ENCODE measurements at places on chromosomes 12 and 14.

GRCh38 chr12:12198124-12198523, 68.7 kb downstream of the LRP6 start:
- DNase-seq: no peak

DNA sequence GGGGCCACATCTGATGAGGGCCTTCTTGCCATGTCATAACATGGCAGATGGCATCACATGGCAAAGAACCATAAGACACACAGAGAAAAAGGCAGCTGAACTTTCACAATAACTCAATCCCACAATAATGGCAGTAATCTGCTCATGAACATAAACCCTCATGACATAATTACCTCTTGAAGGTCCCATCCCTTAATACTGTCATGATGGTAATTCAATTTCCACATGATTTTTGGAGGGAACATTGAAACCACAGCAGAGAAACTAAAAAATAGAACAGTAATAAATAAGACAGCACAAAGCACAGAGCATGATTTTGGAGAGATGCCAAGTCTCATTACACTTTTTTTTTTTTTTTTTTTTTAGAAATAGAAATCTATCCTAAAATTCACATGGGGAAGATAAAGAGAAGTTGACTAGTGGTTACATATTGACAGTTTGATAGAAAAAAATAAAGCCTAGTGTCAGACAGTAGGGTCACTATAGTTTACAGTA, 61.8 kb upstream of the ATF7IP start:
- no peak for DNase-seq

DNA sequence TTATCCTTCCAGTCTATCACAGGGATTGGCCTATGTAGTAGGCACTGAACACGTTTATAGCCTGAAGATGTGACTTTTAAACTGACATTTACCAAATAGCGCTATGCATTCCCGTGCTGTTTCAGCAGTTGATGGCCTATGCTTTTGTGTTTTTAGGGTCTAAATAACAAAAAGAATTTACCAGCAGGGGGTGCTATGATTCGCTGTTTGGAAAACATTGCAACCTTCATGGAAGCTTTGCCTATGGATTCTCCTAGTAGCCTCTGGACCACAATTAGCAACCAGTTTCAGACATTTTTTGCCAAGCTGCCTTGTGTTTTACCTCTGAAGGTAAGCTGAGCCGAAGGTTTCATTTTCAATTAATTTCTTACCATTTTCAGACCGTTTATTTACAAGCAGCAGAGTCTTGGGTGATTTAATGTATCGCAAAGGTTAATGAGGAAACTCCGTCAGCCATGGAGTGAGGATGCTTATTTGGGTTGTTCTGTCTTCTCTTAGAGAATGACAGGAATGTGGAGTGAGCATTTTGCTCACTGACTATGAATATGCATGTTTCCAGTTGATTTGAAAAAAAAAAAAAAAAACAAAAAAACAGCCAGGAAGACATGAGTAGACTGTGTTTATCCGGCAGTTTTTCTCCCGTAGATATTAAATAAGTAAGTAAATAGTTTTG, 133.1 kb downstream of the PRIMA1 start:
- DNase-seq: peak; percentile 49

DNA sequence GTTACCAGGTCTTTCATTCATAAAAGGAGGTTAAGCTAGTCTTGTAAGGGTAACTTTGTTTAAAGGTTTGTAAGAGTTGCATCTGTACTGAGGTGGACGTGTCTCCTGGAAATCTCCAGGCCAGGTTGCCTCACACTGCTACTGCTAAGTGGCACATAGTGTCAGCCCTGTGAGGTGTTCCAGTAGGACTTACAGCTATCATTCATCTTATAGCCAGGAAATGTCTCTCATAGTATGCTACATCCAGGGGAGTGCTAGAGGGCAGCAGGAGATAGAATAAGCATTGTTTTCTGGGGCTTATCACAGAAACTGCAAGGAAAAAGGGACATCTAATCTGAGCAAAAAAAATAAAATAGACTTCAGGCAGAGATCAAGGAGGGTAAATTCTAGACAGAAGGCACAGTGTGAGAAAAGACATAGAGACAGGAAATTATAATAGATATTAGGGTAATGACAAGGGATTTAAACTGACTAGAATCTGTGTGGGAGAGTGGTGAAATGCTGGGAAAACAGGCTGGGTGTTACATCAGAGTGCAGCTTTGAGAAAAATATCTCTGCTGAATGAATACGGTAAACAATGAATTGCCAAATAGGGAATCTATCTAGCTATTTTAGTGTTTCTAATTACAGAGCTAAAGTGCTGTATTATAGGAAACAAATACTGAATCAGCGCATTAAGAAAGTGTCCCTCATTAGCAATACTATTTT, 205.1 kb upstream of the ABCD2 start:
- no peak for DNase-seq

DNA sequence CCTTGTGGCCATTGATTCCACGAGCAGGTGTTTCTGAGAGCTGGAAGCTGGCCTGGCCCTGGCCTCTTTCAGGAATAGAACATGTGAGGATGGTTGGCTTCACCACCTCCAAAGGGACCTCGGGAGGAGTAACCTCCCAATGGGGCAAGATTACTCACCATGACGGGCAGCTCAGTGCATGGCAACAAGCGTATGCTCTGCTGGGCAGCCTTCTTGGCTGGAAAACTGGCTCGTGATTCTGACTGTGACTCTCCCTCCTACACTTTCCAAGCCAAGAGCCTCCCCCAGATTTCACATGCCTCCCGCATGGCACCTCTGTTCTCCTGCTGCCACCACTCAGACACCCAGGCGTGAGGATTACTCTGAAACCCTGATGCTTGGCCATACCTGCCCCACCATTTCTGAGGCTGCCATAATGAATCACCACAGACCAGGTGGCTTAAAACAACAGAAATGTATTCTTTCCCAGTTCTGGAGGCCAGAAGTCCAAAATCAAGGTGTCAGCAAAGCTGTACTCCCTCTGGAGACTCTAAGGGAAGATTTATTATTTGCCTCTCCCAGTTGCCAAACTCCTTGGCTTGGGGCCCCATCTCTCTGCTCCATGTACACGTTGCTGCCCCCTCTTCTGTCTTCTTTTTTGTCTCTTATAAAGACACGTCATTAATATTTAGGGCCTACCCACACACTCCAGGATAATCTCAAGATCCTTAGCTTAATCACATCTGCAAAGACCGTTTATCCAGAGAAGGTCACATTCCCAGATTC, 215.9 kb downstream of the CHST11 start:
- no peak for DNase-seq

DNA sequence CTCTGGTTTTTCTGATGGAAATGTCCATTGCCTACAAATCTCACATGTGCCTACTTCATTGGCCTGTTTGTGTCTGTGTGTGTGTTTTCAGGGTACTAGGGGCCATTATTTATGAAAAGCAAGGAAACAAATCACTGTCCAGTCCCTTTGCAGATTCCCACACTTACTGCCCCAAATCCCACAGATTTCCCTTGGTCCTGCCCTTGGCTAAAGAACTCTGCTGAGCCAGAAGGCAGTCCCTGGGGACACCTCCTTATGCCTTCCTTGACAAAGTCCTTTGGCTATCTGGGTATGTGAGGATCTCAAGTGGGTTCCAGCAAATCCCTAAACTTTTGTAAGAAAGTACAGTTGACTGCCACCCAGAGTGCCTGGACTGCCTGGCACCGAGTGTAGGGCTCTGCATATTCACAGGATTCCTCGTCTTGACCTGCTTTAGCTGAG, 388.1 kb downstream of the BCAT1 start:
- DNase-seq: no peak

DNA sequence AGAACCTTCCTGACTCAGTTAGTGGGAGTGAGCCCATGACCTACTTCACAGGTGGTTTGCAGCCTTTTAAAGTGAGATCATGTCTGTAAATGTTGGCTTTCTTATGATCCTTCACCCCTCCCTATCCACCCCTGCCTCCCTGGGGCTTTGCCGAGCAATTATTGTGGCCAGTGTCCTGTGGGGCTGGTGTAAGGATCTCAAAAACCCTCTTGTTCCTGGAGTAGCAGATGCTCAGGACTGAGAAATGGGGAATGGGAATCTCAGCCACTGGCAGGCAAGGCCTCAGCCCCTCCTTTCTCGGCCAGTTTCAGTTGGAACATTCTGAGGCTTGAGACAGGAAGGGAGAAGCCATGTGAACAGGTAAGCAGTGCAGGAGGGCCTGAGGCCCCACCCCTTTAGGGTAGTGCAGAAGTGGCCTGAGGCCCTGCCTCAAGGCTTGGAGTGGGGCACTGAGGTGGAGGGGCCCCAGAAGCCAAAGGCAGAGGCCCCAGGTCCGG, 53.8 kb downstream of the PLEKHG3 start:
- DNase-seq: no peak

DNA sequence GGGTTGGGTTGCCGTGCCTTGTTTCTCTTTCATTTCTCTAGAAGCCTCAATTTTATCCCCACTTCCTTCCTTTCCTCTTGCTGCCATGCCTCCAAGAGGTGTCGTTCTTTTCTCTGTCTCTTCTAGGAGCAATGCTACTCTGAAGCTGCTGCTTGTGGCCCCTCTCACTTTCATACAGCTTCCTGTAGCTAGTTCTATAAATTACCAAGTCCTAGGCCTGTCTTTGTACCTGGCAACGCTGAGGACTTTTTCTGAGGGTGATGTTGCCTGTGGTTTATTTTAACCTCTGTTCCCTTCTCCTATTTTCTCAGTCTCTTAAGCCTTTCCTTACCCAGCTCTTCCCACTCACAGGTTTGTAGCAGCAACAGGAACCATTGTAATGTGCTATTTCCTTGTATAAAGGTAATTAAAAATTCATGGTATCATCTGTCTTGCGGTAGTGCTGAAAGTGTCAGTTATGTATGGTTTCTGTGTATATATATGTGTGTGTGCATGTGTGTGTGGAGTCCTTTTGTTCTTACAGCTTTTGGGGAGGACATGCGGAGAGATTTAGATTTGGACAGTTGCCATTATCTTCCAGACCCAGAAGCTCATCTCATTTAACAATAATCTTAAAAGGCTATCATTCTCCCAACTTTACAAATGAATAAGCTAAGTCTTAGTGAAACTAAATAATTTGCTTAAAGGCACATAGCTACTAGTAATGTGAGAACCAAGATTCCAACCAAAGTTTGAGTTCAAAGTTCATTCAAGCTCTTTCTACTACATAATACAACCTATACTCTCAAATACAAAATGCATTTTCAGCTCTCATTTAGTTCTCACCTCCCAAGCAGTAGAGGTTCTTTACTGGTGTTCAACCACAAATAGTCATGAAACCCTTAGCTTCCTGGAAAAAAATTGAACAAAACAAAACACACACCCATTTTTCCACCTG, 43.8 kb downstream of the DDHD1 start:
- no peak for DNase-seq

DNA sequence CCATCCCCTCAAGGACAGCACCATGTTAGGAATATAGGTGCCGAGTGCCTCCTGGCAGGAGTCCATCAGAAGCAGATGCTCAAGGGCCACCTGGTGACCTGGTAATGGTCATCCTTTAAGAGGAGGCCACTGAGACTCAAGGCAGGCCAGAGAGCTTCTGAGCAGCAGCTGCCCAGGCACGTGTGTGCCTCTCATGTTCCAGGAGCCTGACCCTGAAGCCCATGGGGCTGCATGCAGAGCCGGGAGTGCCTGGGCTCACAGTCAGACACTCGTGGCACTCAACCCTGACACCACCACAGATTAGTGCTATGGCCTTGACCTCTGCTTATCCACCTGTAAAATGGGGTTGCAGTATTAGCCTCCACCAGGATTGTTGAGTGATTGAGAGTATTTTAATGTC, 45.6 kb downstream of the C14orf132 start:
- DNase-seq: peak; percentile 74

DNA sequence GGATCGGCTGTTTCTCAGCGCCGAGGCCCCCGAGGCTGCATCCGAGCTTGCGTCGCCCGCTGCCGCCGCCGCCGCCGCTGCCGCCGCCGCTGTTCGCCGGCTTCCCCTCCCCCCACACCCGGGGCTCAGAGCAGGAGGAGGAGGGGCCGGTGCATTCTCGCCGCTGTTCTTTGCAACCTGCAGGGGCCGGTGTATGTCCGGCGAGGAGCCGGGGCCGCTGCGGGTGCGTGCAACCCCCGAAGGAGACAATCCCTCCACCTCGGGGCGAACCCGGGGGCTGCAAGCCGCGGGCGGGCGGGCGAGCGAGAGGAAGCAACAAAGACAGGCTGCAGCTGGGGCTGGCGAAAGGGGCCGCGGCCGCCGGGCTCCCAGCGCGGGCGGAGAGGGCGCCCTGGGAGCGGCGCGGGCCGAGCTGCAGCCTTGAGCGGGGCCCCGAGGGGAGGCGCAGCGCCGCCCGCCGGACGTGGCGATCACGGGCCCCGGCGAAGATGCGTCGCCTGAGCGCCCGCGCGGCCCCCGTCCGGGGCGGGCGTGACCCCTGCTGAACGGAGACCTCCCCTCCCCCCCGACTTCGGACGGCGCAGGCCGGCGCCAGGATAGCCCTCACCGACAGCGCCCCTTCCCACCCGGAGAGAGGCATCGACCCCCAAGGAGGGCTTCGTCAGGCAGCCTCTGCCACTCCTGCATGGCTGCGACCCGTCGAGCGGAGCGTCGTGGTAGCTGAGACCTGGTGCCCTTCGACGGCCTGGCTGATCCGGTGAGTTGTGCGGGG, 702 bp downstream of the FAM222A start:
- peak; percentile 31 for DNase-seq

GRCh38 chr14:50516091-50516490, 16.3 kb downstream of the MAP4K5 start:
- no peak for DNase-seq

GRCh38 chr12:40336573-40337199, 111.9 kb downstream of the LRRK2 start:
- DNase-seq: no peak

DNA sequence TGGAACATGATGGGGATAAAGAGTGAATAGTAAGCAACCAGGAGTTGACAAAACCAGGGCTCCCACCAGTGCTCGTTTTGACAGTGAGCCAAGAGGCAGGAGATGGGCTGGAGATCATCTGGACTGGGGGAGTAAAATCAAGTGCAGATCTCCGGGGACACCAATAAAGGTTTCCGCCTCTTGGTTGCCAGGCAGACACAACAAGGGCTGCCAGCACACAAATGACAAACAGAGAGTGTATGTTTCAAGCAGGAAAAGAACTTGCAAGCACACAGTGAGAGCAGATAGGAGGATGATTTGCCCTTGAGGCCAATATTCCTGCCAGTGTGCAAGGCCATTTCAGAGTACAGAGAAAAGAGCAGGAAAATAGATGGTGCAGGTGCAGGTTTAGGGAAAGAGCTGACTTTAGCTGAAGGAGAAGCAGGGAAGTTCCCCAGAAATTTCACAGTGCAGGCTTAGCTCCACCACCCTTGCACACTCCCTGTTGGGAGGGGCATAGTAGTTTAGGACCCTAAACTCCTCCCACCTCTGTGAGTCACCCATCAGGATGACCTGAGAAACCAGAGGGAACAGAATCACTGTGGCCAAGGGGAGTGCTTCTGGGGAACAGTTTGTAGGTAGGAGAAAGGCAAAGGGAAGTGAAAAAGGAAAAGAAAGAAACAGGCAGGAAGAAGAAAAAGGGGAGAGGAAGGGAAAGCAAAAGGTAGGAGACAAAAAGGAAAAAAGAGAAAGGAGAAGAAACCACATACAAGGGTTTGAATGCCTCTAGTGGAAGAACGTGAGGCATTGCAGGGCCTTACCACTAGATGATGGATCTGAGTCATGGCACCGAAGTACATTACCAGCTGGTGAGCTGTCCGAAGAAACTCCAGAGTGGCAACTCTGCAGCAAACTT, 404.4 kb downstream of the SLC6A15 start:
- peak; percentile 46 for DNase-seq

Data from NCI-H1092 treated with DMSO at 0.1 percent for 48 hours (cell line).